Natural killer cell treated with Interleukin-12 subunit alpha and Interleukin-12 subunit beta and Interleukin-15 and Interleukin-18, amount 100 ng/mL, for 72 hours (primary cell): ENCODE measurements at places on chromosomes 3 and 15. TPM values are rescaled to one million over a fixed set of nuclear protein-coding genes. Genes with fewer than 3 reads are reported as not detected.

Gene FETUB
- not detected for total RNA-seq

Gene LEO1
- 31.6 TPM for total RNA-seq

DNA sequence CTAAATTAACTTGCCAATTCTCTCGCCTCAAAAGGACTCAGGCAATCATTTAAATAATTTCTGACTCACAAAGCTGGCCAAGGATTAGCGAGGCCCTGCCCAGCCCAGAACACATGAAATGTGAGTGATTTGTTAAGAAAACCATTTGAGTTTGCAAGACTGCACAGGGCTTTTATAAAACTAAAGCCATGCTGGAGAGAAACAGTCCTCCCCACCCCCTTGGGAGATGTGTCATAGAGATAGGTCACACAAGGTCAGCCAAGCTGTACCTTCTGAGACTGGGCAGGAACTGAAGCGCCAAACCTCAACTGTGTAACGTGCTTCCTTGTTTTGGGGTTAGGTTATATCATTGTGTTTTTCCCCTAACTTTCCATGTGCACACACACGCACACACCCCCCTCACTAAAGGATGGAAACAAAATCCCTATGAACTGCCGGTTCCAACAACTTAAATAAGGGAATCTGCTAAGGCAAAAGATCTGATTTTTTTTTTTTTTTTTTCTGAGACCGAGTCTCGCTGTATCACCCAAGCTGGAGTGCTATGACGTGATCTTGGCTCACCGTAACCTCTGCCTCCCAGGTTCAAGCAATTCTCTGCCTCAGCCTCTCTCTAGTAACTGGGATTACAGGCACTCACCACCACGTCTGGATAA, 8.1 kb downstream of the SPATA12 start:
- no peaks in the 10 kb centered on the region for H3K36me3 ChIP-seq
- H3K4me3 ChIP-seq: peak overlapping the region; percentile 10
- peaks cover 15% of the 10 kb centered on the region for H3K4me1 ChIP-seq
- no peaks in the 10 kb centered on the region for H3K27me3 ChIP-seq

Gene PLA1A
- 0.19 TPM for total RNA-seq

- no peak for DNase-seq
- no peaks in the 10 kb centered on the region for H3K27me3 ChIP-seq
- peaks cover 5% of the 10 kb centered on the region for H3K36me3 ChIP-seq
- peaks cover 36% of the 10 kb centered on the region for H3K4me1 ChIP-seq
- no peak overlapping the region for H3K4me3 ChIP-seq
These were observed 19.2 kb downstream of the SUCLG2 start for GRCh38 chr3:67635257-67635656.

DNA sequence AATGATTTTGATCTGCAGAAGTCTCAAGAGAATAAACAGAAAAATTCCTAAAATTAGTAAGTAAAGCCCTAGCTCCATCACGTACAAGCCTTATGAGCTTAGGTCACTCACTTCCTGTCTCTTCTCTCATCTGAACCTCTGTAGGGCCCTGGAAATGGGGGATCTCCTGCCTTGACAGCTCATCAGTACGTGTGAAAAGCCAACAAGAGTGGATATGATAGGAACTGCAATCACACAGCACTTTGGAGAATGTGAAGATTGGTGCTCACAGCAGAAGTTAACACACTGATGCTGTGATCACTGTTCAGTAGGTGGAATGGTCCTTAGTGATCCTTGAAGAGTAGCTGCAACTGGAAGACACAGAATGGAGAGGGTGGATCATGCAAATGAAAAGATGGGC, 27.8 kb upstream of the ALDH1L1 start:
- no peak overlapping the region for H3K4me3 ChIP-seq
- no peaks in the 10 kb centered on the region for H3K4me1 ChIP-seq
- peaks cover 47% of the 10 kb centered on the region for H3K27me3 ChIP-seq
- no peaks in the 10 kb centered on the region for H3K36me3 ChIP-seq
- no peak overlapping the region for H3K27ac ChIP-seq

Gene PATL2
- total RNA-seq: 13.0 TPM

DNA sequence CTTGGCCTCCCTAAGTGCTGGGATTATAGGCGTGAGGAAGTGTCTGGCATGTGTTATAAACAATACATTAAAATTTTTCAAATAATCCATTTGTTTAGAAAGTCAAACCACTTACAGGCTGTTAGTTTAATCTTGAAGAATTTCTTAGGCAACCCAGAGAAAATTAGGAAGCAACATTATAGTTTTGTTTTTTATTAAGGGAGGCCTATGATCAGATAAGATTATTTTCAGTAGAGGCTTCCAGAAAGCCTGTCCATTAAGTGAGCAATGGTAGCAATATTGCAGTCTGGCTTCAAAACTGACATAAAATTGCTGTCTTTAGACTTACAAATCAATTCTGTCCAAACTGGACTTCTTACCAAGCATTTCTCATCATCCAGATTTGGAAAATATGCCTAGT, 49.6 kb downstream of the CD47 start:
- DNase-seq: no peak
- no peak overlapping the region for H3K27ac ChIP-seq
- peaks cover 5% of the 10 kb centered on the region for H3K36me3 ChIP-seq
- H3K27me3 ChIP-seq: no peaks in the 10 kb centered on the region
- H3K4me3 ChIP-seq: no peak overlapping the region
- H3K4me1 ChIP-seq: peaks cover 15% of the 10 kb centered on the region

GRCh38 chr15:101773496-101774100, 29.7 kb upstream of the OR4F6 start:
- no peaks in the 10 kb centered on the region for H3K4me1 ChIP-seq
- H3K36me3 ChIP-seq: no peaks in the 10 kb centered on the region
- H3K27ac ChIP-seq: no peak overlapping the region
- H3K27me3 ChIP-seq: no peaks in the 10 kb centered on the region
- DNase-seq: no peak
- H3K4me3 ChIP-seq: no peak overlapping the region

DNA sequence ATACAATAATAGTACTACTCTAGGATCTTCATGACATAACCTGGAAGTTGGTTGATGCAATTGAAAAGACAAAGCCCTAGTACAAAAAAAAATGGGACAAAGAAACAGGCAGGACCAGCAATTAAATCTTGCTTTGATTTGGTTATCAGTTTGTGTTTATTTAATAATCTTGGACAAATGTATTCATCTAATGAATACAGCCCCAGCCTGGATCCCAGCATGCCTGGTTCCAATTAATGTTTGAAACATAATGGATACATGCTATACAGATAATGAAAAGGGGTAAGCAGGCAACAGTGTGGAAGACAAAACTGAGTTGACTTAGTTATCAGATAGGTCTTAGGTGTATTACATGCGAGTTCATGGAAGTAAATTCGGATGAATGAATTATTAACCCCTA, 29.6 kb upstream of the SATB1 start:
- no peak for DNase-seq
- no peaks in the 10 kb centered on the region for H3K27me3 ChIP-seq
- no peak overlapping the region for H3K4me3 ChIP-seq
- peaks cover 33% of the 10 kb centered on the region for H3K36me3 ChIP-seq
- no peak overlapping the region for H3K27ac ChIP-seq
- peaks cover 14% of the 10 kb centered on the region for H3K4me1 ChIP-seq

DNA sequence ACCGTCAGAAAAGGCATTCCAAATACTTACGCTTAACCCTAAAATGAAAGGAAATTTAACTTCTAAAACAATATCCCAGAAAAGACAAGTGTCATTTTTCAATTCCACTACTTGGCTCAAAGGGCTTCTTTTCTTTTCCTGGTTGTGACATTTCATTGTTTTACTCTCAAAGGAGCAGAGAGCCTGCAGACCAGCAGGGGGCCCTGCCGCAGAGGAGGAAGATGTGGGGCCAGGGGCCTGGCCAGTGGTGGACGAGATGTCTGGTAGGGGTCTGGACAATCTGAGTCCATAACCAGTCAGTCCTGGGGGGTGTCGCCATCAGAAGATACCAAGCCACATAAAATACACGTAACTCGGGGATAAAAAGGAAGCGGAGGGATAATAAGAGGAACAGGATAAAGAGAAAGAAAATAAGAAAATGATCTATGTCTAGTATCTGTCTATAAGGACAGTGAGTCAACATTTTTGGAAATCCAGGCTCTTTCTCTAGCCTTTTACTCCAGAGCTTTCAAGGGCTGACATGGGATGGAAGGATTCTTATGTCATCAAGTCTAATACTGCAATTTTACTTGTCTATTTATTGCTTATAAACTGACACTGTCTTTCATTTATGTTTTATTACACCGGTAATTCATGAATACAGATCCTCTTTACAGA, 54.2 kb upstream of the ARHGEF3 start:
- H3K27me3 ChIP-seq: no peaks in the 10 kb centered on the region
- H3K4me3 ChIP-seq: no peak overlapping the region
- no peaks in the 10 kb centered on the region for H3K36me3 ChIP-seq
- H3K27ac ChIP-seq: no peak overlapping the region
- peaks cover 18% of the 10 kb centered on the region for H3K4me1 ChIP-seq

Gene CHDH
- total RNA-seq: 0.29 TPM
